ENCODE measurements at places on chromosomes 2 and 18. TPM values are rescaled to one million over a fixed set of nuclear protein-coding genes. Genes with fewer than 3 reads are reported as not detected.

The IL37 gene
- not detected for total RNA-seq

The GCKR gene
- total RNA-seq, result 0.61 TPM

The SP140 gene
- total RNA-seq, result 0.97 TPM

The MDH1B gene
- 1.3 TPM for total RNA-seq

The TCF23 gene
- 84.6 TPM for total RNA-seq

The CDH19 gene
- total RNA-seq, result 1.5 TPM

The ABCG8 gene
- total RNA-seq, result not detected

The CHPF gene
- 38.2 TPM for total RNA-seq

The FAP gene
- total RNA-seq, result 30.6 TPM

The SIX3 gene
- total RNA-seq, result not detected

The VIL1 gene
- total RNA-seq, result 0.51 TPM

The CHAC2 gene
- total RNA-seq, result 3.7 TPM

The SCYGR4 gene
- total RNA-seq, result not detected

The BCL2 gene
- total RNA-seq, result 61.1 TPM

The KCNG2 gene
- total RNA-seq, result 0.59 TPM

The EHBP1 gene
- total RNA-seq, result 163 TPM

The SCN7A gene
- 40.0 TPM for total RNA-seq

The HDAC4 gene
- total RNA-seq, result 60.2 TPM

The RESP18 gene
- total RNA-seq, result not detected

The KCNF1 gene
- total RNA-seq, result not detected

The HOXD12 gene
- 0.76 TPM for total RNA-seq

The MLPH gene
- 1.2 TPM for total RNA-seq

The CCDC121 gene
- total RNA-seq, result 12.3 TPM

The TUBA3E gene
- total RNA-seq, result not detected

The MERTK gene
- 36.6 TPM for total RNA-seq

The CABLES1 gene
- total RNA-seq, result 8.5 TPM

The PSMA8 gene
- total RNA-seq, result not detected

The EPB41L3 gene
- total RNA-seq, result 111 TPM

The LHCGR gene
- total RNA-seq, result 0.48 TPM

The FAHD2B gene
- 30.2 TPM for total RNA-seq

The LYG2 gene
- total RNA-seq, result not detected

The CACNB4 gene
- 2.1 TPM for total RNA-seq

The LCT gene
- 0.07 TPM for total RNA-seq

The THOC1 gene
- 64.0 TPM for total RNA-seq

The MBD1 gene
- total RNA-seq, result 41.2 TPM

The CROCC2 gene
- 2.6 TPM for total RNA-seq

The EVX2 gene
- total RNA-seq, result 0.28 TPM

The FER1L5 gene
- total RNA-seq, result 0.40 TPM

The ZNF804A gene
- 7.9 TPM for total RNA-seq
